ENCODE measurements at places on chromosomes 2 and 18.

DNA sequence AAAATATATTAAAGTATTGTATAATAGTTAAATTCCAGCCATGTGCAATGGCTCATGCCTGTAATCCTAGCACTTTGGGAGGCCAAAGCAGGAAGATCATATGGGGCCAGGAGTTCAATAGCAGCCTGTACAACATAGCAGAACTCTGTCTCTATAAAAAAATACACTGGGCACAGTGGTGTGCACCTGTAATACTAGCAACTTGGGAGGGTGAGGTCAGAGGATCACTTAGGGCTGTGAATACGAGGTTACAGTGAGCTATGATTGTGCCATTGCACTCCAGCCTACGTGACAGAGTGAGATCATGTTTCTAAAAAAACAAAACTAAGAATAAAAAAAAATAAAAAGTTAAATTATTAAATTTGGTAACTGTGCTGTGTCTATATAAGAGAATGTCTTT lies 36.1 kb downstream of the ZRANB3 start:
- DNase-seq: no peak

DNA sequence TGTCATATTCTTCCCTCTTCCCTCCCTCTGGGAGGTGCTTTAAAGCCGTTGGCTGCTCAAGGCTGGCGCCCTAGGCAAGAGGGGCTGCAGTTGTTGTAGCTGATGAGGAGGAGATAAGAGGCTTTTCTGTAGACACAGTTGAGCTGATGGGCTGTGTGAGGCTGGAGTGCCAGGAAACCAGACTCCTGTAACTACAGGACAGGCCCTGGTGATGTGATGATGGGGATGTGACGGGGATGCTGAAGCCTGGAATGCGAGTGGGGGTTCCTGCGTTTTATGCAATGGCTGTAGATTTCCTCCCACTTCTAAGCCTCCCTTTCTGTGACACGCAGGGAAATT lies 5.7 kb upstream of the EFR3B start:
- no peak for DNase-seq

DNA sequence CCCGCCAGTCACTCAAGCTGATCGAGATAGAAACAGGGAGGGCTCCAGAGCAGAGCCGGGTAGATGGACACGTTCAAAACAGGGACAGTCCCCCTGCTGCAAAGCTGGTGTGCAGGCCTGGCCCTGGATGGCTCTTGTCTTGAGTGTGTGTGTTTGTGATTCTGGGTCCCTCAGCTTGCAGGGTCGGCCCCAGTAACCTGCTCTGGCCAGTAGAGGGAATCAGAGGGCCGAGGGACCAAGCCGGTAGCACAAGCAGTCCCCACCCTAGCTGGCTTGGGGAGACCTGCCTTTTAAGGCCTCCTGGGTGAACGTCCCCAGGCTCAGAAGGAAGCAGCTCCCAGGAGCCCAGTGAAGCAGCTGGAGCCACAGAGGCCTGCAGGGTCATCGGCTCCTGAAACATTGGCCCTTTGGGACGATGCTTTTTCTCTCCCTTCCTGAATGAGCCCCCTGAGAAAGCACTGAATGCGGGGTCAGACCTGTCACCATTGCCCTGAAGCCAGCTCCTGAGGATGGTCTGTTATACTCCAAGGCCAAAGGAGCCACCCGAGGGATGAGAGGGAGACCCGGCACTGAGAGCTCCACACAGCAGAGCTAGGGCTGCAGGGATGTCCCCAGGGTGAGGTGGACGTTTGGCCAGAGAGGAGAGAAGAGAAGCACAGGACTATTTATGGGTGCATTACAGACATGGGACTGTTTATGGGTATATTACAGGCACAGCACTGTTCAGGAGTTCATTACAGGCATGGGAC lies 15.4 kb upstream of the MLPH start:
- DNase-seq: peak; percentile 85

GRCh38 chr2:8306530-8307351 lies 375.1 kb upstream of the ID2 start:
- DNase-seq: peak; percentile 23

DNA sequence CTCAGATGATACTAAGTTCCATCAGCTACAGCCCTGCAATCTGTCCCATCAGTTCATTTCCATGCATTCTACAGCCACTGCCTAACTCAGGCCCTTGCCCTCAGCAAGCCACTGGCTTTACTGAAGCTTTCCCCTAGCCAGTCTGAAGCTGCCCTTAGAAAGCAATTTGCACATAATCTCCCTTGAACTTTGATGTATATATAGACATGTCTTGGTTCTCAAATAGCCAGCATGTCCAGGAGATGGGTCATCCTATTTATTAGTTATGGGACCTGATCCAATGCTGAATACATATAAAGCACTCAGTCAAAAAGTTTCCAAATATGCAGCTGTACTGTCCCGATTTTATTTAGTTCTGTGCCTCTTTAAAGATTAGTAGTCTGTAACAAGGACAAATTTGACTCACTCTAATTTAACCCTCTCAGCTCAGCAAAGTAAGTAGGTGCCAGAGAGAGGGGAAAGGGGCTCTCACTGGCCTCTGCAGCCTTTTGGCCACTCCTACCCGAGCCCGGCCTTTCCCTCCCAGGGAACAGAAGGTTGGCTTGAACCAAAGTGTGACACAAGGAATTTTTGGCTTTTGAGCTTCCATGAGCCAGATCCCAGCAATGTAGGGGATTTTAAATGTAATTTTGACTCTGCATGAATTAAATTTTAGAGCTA lies 70.7 kb downstream of the CCDC93 start:
- peak; percentile 84 for DNase-seq

DNA sequence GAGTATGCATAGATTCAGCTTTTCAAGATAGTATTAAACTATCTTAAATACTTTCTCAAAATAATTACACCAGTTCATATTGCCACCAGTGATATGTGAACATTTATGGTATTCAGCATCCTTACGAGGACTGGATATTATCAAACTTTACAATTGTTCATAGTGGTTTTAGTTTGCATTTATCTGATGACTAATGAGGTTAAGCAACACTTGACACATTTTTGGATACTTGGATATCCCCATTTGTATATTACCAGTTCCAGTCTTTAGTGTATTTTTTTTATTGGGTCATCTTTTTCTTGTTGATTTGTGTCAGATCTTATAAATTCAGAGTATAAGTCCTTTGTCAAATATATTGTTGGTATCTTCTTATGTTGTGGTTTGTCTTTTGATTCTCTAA lies 128.4 kb downstream of the ASXL3 start:
- no peak for DNase-seq

DNA sequence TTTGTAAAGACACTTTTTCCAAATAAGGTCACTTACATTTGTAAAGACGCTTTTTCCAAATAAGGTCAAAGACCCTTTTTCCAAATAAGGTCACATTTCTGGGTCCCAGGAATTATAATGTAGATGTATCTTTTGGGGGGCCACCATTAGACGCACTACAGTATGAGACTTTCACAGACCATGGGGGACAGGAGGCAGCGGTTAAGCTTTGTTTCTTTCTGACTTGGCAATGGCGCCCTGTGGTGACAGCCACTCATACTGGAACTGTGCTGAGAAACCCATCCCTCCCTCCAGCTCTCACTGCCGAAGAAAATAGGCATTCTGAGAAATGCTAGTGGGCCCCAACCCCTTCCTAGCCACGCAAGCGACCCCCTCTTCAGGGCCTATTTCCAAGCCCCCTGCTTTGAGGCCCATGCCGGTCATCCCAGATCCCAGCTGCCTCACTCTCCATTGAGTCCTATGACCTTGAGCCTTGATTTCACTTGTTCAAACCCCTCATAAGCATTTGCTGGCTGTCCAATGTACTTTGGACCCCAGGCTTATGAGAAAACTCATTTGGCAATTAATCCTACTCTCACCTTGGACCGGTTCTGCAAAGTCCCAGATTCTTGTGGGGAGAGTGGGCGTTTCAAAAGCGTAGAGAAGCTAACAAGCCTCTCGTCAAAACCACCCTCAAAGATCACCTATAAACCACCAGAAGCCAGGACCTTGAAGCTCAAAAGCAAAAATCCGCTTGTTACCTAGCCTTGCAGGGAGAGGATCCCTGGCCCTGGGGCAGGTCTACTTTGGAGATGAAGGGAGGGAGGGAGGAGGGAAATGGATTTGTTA lies 11.3 kb upstream of the SPATA3 start:
- DNase-seq: no peak

DNA sequence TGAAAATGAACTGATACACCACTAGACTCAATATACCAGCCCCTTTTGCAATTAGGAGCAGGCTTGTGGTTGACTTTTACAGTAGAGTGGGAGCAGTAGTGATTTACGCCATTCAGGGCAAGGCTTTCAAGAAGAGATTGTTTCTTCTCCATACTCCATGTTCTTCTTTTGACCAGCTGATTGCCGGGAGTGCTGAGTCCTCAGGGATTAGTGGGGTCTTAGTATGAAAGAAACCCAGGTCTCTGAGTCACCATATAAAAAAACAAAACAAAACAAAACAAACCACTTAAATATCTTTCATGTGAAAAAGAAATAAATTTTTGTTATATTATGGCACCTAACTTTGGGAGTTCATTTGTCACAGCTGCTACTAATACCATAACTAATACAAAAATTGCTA lies 465.6 kb upstream of the TRIB2 start:
- no peak for DNase-seq

- no peak for DNase-seq
Measured at GRCh38 chr2:84882414-84882738, 1.5 kb upstream of the TRABD2A start.

DNA sequence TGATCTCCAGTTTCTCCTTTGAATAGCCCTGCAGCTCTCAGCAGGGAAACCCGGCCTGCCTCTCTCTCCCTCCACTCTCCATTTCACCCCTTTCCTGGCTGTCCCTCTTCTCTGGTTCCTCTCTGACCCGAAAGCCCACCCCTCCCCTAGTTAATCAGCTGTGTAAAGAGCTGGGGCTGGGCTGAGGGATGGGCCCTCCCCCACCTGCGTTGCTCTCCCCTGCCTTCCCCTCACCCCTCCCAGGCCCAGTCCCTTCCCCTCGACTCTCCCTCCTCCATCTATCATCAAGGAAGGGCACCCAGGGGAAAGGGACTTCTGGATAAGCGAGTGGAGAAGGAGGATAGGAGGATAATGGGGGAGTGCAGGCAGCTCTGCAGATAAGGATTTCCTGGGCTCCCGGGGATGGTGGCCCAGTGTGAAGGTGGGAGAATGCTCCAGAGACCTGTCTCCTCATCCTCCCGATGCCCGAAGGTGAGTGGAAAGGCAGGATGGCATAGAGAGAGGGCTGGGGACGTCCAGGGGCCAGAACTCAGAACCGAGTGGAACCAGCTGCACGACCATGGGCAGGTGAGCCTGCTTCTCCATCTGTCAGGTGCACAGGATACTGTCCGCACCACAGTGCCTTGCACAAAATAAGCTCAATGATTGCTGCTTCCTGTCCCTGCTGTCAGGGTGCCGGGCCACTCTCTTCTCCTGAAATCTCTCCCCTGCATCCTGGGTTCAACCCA lies 12.0 kb downstream of the SLC30A3 start:
- no peak for DNase-seq

DNA sequence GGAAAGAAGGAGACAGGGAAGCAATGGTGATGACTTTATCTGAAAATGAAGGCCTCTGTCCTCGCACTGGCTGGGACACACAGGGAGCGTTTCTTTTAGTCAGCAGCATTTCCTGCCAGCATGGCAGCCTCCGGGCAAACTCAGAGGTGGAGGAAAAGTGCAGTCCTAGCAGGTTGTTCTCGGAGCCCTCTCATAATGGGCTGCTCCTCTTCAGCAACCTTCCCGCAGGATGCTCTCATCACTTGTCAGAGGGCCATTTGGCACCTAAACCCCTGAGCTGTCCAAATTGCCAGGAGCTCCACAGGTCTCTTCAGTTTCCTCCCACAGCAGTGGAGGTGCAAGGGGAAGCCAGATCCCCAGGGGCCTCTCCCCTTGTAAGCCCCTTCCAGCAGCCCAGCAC lies 6.2 kb downstream of the STK39 start:
- no peak for DNase-seq

DNA sequence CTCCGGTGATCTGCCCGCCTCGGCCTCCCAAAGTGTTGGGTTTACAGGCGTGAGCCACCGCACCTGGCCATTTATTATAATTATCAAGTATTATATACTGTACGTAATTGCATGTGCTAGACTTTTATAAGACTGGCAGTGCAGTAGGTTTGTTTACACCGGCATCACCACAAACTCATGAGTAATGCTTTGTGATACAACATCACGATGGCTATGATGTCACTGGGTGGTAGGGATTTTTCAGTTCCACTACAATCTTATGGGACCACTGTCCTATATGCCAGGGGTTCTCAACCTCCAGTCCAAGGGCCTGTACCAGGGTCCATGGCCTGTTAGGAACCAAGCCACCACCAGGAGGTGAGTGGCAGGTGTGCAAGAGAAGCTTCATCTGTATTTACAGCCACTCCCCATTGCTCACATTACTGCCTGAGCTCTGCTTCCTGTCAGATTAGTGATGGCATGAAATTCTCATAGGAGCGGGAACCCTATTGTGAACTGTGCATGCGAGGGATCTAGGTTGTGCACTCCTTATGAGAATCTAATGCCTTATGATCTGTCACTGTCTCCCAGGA lies 9.4 kb downstream of the SCYGR4 start:
- DNase-seq: no peak

GRCh38 chr18:78939734-78940494 lies 39.7 kb upstream of the SALL3 start:
- DNase-seq: no peak

GRCh38 chr2:143728498-143728897 lies 599.3 kb downstream of the ARHGAP15 start:
- no peak for DNase-seq

DNA sequence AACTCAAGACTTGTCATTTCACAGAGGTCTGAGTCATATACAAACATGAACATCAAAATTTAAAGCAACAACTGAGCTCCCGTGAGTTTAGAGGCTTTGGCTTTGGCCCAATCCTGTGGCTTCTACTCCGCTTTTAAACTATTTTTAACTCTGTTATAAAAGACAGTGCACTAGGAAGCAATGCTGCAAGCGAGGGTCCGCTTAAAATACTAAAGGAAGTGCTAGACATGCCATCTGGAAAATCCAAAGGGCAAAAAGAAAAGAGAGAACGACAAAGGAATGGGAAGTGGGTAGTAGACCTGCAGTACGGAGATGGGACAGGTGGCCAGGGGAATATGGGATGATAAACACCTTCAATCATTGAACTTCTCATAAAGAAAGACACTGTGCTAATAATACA lies 37.4 kb upstream of the MYT1L start:
- DNase-seq: no peak

GRCh38 chr2:60045456-60045855 lies 508.0 kb downstream of the BCL11A start:
- no peak for DNase-seq

GRCh38 chr2:38194751-38195150 lies 118.8 kb upstream of the CYP1B1 start:
- DNase-seq: peak; percentile 68

DNA sequence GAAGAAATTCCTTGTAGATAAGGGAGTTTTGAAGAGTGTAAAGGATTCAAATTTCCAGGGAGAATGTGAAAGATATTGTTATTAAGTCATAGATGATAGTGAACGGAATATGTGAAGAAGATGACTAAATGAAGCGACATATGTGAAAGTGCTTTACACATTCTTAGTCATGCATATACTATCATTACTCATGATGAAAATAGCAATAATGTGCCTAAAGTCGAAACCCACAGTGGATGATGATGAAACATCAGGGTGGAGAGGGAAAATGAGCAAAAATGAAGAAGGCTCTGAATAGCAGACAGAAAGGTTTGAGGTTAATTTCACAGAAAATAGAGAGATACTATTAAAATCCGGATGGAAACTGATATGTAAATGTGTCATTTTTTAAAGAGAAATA lies 1237.1 kb downstream of the LRP1B start:
- DNase-seq: peak; percentile 81

GRCh38 chr18:57749604-57749970 lies 53.5 kb downstream of the ATP8B1 start:
- DNase-seq: no peak

GRCh38 chr18:58536202-58536516 lies 92.7 kb downstream of the ALPK2 start:
- no peak for DNase-seq
